ENCODE measurements at places on chromosomes 12 and 14.

GRCh38 chr12:76810671-76811419 is 46.9 kb downstream of the ZDHHC17 start:
- no peak for DNase-seq

DNA sequence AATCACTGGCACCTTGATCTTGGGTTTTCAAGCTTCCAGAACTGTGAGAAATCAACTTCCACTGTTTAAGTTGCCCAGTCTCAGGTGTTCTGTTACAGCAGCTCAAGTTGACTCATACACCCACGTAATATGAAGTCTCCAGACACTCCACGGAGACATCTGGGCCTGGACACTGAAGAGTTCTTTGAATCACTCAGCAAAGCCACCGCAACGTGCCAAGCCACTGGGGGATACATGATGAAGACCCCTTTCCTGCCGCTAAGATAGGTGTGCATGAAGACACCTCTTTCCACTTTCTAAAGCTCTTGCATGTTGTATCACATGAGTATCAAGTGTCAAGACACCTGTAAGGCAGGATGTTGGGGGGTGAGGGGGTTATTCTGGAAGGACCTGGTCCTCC is 311.7 kb upstream of the RTL1 start:
- no peak for DNase-seq

DNA sequence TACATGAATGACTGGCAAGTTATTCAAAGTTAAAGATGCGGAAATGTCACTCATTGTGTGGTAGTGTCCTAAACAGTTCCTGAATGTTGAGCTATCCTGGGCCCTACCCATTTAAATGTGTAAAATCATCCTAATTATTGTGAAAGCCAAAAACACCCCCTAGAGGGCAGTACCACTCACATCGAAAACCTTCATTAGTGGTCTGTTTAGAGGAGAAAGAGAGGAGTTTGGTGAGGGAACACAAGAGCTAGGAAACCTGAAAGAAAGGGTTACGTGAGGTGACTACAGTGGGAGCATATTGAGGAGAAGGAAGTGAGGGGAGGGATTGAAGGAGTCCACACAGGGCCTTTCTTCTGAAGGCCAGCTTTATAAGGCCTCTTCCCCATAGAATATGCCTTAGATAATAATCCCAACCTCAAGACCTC is 2.5 kb upstream of the TEP1 start:
- DNase-seq: no peak

DNA sequence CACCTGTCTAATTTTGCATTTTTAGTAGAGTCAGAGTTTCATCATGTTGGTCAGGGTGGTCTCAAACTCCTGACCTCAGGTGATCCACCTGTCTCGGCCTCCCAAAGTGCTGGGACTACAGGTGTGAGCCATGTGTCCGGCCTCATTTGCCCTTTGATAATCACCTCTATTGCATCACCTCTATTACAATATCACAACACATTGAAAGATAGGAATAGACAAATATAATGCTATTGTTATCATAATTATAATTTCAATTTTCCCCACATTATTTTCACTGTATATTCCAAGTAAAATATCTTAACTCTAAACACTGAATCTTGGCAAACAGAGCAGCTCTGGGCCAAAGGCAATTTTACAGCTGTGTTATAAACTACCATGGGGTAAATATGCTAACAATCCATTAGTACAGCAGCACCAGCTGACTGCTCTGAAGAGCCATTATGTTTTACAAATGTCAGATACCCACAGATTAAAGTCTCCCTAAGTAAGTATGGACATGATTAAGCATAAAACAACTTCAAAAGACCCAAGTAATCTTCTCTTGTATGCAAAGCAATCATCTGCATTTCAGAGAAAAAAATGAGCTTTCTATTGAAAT is 173.2 kb downstream of the MED13L start:
- no peak for DNase-seq

DNA sequence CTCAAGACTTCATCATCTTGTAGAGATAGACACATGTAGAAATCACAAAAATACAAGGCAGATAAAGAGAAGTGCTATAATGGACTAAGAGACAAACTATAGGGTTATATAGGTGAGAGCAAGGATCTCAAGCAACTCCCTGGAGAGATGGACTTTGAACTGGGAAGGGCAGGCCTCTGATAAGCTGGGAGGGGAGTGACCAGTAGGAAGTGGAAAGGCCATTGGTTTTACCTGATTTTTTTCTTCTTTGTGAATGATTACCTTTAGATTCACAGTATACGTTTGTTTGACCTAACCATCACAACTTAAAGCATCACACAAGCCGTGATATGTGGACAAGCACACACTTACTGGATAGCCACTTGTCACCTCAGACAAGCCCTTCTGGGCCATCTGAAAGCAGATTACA is 5.2 kb upstream of the TEP1 start:
- no peak for DNase-seq

DNA sequence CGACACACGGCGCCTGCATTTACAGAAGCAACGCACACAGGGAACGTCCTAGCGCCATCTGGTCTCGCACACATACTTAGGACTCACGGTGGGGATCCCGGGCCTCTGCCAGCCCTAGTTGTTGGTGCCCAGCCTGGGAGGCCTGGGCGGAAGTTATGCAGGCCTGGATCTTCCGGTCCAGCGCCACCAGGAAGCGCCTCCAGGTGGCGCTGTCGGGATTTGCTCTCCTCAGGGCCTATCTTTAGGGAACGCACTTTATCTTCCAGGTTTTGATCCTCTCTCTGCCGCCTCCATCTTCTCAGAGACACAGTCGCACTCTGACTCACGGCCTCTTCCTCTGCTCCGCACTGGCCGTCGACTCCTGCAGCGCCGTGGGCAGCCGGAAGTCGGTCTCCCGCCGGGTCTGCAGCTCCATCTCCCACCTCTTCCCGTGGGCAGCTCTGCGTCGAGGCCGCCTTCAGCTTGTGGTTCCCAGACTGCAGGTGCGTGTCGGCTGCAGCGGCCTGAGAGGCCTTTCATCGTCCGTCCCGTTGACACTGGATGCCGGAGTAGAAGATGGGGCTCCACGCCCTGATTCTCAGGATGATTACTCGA is 760.4 kb downstream of the TMEM121 start:
- no peak for DNase-seq

GRCh38 chr12:32874078-32874477 is 22.5 kb downstream of the PKP2 start:
- no peak for DNase-seq

GRCh38 chr14:69487771-69488170 is 3.2 kb downstream of the PLEKHD1 start:
- no peak for DNase-seq

- no peak for DNase-seq
Observed at GRCh38 chr12:26122061-26122680, 2.7 kb downstream of the BHLHE41 start.

DNA sequence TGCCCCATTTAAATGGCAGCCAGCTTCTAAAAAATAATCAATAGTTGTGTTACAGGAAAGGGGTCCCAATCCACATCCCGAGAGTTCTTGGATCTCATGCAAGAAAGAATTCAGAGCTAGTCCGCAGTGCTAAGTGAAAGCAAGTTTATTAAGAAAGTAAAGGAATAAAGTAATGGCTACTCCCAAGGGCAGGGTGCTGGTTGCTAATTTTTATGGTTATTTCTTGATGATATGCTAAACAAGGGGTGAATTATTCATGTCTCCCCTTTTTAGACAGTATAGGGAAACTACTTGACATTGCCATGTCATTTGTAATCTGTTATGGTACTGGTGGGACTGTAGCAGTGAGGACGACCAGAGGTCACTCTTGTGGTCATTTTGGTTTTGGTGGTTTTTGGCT is 591.3 kb downstream of the LRFN5 start:
- DNase-seq: no peak

GRCh38 chr14:101442451-101442850 is 118.8 kb upstream of the DIO3 start:
- DNase-seq: peak; percentile 30

DNA sequence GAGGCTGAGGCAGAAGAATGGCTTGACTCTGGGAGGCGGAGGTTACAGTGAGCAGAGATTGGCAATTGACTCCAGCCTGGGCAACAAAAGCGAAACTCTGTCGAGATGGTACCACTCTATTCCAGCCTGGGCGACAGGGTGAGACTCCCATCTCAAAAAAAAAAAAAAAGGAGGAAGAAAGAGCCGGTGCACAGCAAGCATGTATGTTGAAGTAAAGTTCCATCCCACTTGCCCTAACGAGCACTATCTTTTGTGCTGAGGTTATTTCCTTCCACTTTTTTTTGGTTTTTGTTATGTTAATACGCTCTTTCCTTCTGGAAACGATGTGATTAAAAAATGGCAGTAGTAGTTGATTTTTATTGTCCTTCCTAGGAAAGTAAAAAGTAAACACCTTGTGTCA is 19.5 kb upstream of the GOLGA5 start:
- DNase-seq: no peak

DNA sequence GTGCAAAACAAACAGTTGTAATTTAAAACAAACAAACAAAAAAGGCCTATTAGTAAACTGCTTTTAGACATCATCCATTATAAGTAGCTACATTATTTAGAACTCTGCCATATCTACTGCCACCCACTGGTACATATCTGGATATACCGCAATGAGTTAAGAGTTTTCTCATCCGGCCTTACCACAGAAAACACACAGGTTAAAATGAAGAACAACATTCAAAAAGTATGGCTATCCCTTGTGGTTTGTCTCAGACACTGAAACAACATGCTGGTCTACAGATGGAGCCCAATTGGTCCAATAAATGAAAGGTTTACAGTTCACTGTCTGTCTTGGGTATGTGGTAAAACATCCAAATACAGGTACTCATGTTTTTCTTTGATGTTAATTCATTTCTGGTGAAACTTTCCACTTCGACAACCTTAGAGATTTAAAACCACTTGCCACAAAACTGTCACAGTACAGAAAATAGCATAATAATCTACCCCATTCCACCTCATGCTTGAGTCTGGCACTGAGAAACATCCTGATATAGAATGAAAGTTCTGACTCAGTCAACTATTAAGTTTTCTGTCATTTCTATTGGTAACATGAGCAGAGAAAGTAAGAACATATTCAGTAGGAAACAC is 354.3 kb downstream of the CEP128 start:
- no peak for DNase-seq

- DNase-seq: no peak
Observed at GRCh38 chr14:34034447-34035176, 83.7 kb upstream of the EGLN3 start.

DNA sequence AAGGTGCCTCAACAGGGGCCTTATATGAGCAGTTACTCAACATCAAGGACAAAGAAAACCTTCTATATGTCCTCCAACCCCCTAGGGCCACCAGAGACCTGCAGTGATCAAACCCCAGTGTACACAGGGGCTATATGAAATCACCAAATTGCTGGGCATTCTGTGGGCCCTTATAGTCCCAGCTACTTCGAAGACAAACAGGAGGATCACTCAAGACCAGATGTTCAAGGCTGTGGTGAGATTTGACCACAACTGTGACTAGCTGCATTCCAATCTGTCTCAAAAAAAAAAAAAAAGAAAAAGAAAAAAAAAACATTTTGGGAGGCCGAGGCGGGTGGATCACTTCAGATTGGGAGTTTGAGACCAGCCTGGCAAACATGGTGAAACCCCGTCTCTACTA is 51.0 kb upstream of the PRB2 start:
- no peak for DNase-seq

GRCh38 chr14:89420502-89420901 is 3.5 kb upstream of the FOXN3 start:
- no peak for DNase-seq

GRCh38 chr12:57621497-57622292 is 10.5 kb downstream of the ARHGEF25 start:
- DNase-seq: peak; percentile 56

- DNase-seq: no peak
Observed at GRCh38 chr12:118694128-118694775, 287.1 kb upstream of the SRRM4 start.

GRCh38 chr12:26435069-26435404 is 239.7 kb downstream of the SSPN start:
- DNase-seq: no peak

Data from stimulated activated CD4-positive, alpha-beta T cell treated with anti-CD3 and anti-CD28 coated beads, Interleukin-1b, Interleukin-23, amount 100 ng/mL, for 24 hours (primary cell).